ENCODE measurements at places on chromosomes 5 and 9.

GRCh38 chr5:97534166-97534565, 351.1 kb upstream of the RIOK2 start:
- DNase-seq = no peak

DNA sequence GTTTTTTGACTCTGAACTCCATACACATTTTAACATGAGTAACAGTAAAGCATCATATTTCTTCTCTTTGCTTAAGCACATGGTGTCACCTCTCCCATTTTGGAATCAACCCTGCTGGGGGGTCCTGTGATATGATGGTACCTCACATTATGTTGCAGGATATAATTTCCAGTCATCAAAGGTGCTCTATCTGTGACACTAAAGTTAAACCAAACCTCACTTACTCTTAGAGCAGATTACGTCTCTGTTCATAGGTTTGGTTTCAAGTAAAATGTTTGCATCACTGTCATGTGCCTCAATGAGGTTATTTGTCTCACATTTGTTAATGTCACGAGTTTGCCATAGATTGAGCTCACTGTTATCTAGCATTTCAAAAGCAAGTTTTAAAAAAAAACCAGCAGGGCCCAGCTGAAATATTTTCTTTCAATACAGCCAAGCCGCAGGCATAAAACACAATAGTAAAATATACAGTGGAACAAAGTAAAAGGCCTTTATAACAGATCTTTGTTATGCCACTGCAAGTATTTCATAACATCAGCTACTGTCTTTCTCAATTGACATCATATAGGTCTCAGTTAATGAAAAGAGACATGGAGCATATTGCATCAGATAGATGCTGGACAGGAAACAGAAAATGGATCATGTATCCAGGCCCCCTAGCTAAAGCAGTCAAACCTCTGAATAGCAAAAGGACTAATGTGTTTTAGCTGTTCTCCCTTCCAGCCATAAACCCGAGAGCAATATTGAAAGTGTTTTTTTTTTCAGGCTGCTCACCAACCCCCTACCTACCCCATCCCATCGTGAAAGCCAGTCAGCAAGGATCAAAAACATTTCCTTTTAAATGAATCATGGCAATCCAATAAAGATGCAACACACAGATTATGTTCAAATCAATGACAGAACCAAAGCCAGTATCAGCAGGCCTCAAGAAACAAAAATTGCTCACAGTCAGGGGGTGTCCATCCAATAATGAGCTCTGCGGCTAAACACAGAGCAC, 182.1 kb upstream of the ITGA1 start:
- no peak for DNase-seq

DNA sequence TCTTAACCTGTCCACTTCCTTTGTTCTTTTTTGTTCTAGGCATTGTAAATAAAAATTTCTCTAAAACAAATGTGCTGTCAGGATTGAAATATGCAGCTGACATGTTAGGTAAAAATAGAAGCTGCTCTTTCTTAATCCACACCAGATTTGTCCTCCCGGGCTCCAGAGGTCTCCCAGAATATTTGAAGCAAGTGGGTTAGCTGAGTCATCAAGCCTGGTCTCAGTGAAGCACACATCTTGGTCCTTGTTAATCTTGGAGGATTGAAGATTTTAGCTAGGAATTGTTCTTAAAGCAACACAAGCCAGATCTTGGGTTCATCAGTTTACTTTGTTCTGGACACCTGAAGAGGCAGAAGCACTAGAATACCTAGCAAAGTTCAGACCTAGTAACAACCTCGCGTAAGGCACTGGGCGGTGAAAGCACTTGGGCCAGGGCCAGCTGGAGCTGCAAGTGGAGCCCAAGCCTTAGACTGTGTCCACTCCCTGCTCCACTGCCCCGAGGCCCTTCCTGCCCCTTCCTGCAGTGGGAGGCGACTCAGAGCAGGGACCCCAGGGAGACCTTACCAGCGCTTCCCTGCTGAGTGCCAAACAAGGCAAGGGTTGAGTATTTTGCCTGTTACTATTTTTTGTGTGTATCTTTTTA, 36.5 kb downstream of the HABP4 start:
- DNase-seq = no peak

GRCh38 chr5:109196823-109197160, 213.0 kb downstream of the PJA2 start:
- no peak for DNase-seq

DNA sequence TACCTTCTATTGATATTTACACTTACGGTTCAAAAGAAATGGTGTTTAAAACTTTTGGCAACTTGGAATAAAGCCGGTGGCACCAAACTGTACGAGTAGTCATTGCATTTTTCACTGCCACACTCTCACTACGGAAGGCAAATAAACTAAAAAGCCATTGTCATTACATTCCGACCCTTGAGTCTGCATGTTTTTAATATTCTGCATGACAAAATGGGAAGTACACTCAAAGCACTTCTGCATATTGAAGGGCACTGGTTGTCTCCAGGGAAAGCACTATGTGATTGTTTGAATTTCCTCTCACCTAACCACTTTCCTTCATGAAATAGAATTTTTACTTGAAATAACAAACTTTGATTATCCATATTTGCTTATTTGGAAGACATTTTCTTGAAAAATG, 426.3 kb downstream of the CETN3 start:
- no peak for DNase-seq

DNA sequence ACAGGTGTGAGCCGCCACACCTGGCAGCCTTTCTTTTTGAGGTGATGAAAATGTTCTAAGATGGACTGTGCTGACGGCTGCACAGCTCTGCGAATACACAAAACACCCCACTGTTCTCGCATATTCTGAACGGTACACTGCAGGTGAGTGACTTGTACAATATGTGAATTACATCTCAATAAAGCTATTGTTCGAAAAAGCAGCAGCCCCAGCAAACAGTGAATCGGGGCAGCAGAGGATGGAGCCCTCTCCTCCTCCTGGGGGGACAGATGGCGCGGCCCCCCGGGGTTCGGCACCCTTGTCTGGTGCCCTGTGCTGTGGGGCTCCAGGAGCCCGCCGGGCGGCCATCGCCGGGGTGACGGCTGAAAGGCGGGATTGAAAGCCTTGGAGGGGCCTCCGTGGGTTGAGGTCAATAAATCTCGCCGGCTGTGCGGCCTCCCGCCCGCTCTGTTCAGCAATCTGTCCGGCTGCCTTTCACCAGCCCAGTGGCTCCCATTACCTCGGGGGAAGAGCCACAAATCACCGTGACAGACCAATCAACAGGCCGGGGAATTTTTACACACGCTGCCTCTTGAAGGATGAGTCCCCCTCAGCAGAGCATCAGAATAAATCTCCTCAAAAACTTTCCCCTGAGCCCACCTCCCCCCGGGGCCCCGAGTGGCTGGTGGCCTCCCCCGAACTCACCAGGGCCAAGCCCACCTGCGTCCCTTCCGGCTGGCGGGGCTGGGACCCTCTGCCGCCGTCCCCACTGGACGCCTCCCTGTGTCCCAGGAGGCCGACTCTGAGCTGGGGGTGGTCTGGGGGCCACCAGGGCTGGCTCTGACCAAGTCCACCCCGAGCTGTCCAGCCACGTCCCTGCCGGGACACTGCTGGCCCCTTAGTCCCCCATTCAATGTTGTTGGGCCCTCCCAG, 37.8 kb upstream of the TMEM250 start:
- no peak for DNase-seq

- DNase-seq = no peak
Observed at GRCh38 chr9:73736270-73736669, 584.6 kb downstream of the ANXA1 start.

GRCh38 chr9:20028849-20029231, 240.0 kb upstream of the SLC24A2 start:
- DNase-seq = no peak

DNA sequence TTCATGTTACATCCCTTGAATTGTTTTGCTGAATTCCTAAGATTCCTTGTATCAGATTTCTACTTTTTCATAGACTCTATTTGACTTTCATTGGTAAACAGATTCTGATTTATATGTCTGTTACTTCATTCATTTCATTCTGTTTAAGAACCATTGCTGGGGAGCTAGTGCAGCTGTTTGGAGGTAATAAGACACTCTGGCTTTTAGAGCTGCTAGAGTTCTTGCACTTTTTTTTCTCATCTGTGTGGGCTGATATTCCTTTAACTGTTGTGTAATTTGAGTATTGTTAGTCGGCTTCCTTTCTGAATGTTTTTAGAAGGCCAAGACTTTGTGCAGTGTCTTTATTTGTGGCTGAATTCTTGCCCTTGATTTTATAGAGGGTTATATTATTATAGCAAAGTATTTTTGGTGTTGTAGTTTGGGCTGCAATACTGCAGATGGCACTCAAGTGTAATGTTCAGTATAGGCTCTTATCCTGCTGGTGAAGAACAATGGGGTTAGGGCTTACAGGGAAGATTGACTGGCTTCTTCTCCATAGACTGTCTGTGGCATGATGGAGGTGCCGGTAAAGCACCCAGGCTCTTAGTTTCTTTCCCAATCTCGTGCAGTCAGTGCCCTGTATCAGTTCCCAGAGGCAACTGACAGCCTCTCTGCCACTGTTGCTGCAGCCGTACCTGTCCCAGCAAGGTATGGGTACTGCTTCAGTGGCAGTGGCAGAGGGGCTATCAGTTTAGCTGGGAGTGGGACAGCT, 162.2 kb downstream of the OXCT1 start:
- peak; percentile 15 for DNase-seq

GRCh38 chr5:140840978-140841962, at the start of gene PCDHA8:
PCDHA8 (plus strand) TSS chr5:140841187; CDS start chr5:140841322, 135 bp downstream.
- peak; percentile 8 for DNase-seq

DNA sequence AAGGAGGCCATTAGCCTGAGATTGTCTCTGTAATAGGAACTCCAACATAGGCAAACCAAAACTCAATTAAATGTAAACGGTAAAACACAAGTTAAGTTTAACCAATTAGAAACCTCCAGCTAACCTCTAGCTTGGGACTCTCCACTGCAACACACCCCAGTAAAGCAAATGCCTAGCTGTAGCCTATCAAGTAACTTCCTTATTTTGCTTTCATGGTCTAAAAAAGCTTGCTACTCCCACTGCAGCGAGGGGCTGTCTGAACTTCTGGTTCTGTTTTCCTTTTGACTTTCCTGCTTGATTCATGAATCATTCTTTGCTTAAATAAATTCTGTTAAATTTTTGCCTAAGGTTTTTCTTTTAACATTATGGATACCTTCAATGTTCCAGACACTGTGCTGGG, 24.4 kb upstream of the C5orf46 start:
- DNase-seq = no peak

DNA sequence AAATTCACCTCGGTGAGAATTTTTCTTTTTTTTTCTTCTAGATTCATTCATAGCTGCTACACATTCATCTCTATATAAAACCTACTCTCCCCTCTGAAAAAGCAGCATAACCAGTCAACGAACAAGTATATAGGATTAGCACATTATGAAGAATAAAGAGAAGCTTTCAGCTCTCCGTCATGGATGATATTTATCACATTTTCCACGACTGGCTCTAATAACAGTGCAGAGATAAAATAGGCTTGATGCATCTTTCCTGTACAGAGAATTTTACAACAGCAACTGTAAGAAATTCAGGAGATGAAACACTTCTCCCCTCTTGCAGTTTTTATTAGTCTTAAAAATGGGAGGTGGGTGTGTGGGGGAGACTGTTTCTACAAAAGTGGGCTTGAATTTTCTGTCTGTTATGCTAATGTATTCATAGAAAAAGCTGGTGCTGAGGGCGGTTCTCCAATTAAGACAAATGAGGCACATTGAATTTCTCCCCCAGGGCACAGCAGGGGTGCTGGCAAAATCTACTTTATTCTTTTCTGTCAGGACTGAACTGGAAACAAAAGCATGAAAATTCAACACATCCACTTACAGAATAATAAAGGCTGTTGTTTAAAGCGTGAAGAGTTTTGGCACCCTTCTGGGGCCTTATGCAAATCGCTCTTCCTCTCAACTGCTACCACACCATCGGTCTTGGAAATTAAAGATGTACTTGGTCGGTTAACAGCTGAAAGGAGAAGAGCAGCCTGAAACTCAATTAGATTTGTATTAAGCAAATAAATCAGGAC, 233.9 kb upstream of the ZNF608 start:
- no peak for DNase-seq

DNA sequence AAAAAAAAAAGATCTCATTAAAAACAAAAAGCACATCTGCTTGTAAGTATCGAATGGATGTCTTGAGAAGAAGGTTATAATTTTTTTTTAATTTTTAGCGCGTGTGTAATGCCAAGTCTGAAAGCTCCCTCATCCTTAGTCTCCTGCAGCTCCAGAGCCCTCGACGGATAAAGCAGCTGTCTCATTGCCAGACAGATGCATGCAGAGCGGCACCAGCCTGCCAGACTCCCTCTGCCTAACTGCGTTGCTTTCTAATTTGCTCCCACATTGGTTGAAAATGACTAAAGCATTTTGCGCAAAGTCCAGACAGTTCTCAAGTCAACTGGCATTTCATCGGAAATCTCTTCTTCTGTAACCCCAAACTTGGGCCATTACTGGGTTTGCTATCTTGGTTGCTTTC, 29.4 kb downstream of the OLFM1 start:
- DNase-seq = peak; percentile 64

GRCh38 chr5:2960294-2960693, 208.8 kb upstream of the IRX2 start:
- DNase-seq = no peak

DNA sequence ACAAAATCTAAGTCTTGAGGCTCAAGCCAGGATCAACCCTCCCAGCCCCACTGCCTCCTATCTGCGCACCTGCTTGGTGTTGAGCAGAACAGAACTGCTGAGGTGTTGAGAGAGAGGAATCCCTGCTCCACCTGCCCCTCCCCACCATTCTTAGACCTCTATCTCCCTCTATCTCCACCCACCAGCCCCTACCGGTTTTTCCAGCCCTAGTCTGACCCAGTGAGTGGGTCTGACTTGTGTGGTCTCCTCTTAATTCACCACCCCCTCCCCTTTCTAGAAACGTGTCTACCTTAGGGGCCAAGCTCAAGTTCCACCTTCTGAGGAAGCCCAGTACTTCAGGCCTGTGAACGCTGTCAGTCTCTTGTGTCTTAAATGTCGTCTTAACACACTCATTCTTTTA, 93.7 kb downstream of the ARHGAP26 start:
- no peak for DNase-seq

GRCh38 chr5:56317923-56318561, 84.9 kb upstream of the ANKRD55 start:
- no peak for DNase-seq

DNA sequence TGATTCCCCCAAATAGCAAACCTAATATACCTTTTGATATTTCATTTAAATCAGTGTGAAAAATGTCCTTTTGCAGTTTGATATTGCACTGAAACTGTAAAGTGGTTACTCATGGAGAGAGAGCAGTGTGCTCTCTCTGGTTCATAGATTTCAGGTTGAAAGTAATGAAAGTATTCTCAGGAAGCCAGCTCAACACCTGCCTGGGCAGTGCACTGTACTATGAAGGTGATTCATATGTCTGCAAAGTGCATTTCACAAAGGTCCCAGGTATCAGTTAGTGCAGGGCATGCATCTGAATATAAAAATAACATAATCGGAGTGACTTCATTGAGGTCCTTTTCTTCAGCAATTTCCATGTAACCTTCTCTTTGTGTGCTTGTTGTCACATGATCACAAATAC, 274.3 kb downstream of the CDH18 start:
- no peak for DNase-seq

DNA sequence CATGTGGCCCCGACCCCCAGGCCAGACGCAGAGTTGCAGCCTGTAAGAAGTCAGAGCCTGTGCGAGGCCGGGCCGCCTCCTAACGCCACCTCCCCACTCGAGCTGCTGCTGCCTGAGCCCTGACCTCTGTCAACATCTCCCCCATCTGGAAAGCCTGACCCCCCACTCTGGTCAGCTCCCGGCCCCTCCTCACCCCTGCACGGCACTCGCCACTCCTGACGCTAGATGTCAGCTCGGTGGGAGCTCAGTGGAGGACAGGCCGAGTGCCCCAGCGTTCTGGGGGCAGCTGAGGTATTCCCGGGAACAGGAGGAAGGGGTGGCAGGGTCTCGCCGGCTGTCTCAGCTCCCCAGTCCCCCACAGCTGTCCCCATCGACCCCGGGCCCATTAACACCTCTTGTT, 19.9 kb downstream of the LHX3 start:
- DNase-seq = no peak

Data from NCI-H524 treated with DMSO at 0.1 percent for 48 hours (cell line).